Effector CD4-positive, alpha-beta T cell (primary cell): ENCODE measurements at places on chromosomes 2 and 18.

GRCh38 chr2:164952057-164952702 lies 3.1 kb downstream of the SLC38A11 start:
- DNase-seq = no peak

GRCh38 chr2:103986001-103986400 lies 867.9 kb upstream of the POU3F3 start:
- DNase-seq = no peak

- no peak for DNase-seq
These were observed 38.7 kb downstream of the STK39 start for GRCh38 chr2:168208652-168209051.

DNA sequence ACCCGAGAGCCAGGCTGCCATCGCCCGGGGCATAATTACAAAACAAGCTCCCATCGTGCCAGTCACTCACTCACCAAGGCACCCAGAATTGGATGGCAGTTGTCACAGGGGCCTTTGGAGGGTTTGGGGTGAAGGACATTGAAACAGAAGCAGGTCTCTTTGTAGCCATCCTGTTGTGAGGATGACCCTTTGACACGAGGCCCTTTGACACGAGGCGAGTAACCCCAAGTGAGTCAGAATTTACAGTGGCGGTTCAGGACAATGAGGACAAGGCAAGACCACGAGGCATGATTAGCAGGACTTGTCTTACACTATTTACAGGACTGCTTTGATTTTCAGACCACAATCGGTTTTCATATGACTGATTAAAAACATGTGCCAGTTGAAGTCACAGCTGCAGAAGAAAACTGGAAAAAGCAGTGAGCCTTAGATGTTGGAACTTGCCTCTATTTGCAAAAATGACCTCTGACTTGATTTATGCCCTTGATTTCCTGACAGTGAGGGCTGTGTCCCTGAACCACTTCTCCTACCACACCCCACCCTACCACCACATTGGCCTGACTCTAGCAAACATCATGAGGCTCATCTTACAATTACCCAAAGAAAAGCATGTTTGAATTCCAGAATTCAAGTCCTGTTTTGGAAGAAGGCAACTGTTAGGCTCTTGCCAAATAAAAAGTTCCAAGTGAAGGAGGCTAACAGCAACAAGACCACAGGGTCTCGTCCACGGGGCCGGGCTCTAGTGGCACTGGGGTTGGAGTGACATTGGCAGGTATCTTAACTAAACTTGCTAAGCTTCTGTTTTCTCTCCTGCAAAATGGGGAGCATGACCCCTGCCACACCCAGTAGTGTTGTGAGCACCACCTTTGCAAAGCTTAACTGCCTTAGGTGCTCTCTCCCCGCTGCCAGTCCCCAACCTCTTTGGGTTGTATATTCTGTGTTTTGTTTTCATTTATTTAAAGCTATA lies 64.4 kb upstream of the FOSL2 start:
- no peak for DNase-seq

DNA sequence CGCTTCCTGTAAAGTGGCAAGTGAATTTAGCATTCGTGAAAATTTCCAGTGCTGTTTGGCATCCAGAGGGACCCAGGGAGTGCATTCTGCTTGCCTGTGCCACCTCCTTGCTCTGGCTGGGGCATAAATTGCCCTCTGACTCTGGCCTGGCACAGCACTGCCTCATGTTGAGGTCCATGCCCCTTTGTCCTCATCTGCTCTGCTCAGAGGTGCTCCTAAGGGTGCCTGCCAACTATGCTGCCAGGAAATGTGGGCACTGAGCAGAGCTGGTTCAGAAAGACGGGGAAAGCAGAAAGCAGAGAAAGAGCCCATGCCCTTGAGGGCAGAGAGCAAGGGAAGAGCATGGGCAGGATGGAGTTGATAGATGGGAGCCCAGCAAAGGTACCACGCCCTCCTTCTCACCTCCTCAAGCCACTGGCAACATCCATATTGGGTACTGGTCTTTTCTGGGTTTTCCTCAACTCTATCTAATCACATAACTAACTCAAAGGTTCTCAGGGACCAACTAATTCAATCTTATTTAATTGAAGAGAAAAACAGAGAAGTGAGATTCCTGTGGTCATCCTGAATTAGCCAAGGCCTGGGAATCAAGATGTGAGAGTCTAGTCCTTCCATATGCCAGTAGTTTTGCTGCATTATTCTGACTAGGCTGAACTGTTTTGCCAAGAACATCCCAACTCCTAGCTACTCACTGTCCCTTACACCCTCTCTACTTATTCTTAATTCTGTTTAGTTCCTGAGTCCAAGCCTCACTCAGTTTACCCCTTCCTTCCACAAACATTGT lies 441.5 kb upstream of the TNP1 start:
- no peak for DNase-seq

GRCh38 chr18:58324824-58325480 lies 280.9 kb downstream of the NEDD4L start:
- no peak for DNase-seq

- no peak for DNase-seq
These were observed 255.1 kb upstream of the THSD7B start for GRCh38 chr2:136510244-136510643.

DNA sequence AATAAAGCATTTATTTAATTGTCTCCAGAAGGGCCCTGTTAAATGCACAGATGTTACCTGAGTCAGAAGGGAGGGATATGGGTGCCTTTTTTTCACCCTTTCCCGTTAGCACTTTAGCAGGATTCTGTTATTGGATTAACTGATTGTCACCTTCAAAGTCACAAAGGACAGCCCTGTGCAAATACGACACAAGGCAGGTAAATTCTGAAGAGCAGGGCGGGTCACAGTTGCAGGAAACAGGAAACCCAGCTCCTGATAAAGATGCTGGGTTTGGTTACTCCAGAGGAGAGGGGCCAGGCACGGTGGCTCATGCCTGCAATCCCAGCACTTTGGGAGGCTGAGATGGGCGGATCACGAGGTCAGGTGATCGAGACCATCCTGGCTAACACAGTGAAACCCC lies 11.4 kb upstream of the PKDCC start:
- DNase-seq = no peak

DNA sequence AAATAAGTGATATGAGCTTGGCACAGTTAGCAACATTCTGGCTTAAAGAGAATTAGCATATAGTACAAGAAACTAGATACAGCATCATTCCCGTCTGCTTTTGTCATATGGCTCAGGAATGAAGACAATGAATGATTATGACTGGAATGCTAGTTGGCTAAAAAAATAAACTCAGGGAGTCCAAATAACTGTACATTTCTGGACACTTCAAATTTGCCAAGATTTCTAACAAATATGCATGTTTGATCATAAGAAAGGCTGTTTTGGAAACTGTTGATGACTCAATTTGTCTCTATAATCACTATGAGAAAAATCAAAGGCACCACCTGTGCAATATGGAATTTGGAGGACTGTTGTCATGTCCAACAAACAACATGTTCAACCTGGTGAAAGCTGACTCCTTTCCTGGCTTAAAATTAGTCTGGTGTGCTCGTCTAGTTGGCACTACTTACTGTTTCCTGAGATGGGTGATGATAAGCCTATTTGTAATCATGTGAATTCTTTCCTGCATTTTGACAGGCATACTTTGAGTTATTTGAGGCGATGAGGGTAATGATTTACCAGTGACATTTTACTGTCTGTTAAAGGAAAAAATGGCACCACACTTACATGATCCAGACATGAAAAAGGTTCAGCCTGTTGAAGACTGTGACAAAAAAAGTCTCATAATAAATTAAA lies 133.9 kb upstream of the CDH20 start:
- DNase-seq = no peak

DNA sequence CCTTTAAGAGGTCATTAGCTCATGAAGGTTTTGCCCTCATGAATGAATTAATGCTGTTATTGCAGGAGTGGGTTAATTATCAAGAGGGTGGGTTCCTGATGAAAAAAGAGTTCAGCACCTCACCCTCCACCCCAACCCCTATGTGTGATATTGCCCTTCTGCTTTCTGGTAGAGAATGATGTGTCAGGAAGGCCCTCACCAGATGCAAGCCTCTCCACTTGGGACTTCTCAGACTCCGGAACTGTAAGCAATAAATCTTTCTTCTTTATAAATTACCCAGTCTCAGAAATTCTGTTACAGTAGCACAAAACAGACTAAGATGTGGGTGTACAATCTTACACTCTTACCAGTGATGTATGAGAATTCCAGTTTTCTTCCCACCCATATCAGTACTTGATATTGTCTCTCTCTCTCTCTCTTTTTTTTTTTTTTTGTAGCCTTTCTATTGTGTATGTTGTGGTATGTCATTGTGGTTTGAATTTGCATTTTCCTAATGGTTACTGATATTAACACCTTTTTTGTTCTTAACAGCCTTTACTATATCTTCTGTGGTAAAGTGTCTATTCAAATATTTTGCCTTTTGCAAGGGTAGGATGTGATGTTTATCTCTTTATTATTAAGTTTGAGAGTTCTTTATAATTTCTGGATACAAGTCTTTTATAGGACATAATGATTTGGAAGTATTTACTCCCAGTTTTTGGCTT lies 10.4 kb upstream of the MAP2 start:
- no peak for DNase-seq

- DNase-seq = no peak
These were observed 65.4 kb downstream of the MARCHF4 start for GRCh38 chr2:216306868-216307267.

GRCh38 chr2:18932853-18933252 lies 343.5 kb upstream of the NT5C1B start:
- no peak for DNase-seq

DNA sequence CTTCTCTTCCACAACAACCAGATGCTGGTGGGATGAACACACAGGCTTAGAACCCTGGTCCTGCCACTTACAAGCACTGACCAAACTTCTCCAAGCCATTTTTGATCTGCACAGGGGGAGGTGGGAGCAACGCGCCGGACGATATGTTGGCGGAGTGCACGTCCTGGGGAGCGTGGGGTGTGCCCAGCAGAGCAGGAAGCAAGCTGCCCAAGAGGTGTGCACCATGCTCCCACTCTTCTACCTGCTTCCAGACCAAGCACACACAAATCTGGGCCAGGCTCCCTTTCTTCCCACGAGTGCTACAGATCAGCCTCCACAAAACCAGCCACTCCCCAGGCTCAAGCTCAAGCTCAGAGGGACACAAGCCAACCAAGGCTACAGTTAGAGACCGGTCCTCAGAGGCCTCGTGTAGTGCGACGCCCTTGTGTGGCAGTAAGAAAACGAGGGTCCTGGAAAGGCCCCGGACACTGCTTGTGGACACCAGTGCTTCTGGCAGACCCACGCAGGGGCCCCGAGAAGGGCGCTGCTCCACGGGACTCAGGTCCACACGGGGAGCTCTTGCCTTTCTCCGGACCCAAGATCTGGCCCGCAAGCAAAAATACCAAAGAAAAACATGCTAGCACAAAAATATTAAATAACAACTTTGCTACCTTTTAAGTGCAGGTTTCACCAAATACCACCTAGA lies 52.0 kb downstream of the ANO7 start:
- DNase-seq = no peak

GRCh38 chr2:64352292-64352691 lies 101.7 kb upstream of the LGALSL start:
- DNase-seq = no peak

DNA sequence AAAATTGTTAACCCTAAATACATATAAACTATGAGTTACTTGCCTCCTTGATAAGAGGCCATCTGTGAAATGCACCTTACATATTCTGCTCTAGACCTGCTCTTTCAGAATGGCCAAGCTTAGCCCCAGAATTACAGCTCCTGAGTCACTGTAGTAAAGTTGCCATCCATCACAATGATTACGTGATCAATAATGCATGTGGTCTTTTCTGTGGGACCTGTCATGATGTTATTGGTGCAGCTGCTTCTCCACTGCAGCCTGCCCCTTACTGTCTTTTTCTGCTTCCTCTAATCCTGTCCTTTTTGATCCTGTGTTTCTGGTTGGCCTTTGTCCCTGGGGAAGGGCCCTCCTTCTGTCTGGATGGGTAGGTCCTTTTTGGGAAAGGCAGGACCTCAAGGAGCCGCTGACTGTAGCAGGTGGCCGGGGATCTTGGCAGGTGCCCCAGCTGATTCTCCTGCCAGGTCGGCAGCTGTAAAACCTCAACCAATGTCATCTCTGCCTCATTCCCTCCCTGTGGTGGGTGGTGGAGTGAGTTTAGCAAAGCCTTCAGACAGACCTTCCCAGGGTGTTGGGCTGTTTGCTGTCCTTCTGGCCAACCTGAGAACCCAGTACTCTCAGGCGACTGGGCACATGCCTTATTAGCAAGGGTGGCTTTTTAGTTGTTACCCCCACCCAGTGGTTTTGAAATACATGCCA lies 126.2 kb upstream of the EML6 start:
- no peak for DNase-seq

GRCh38 chr2:100437751-100438150 lies 20.3 kb upstream of the CHST10 start:
- no peak for DNase-seq

DNA sequence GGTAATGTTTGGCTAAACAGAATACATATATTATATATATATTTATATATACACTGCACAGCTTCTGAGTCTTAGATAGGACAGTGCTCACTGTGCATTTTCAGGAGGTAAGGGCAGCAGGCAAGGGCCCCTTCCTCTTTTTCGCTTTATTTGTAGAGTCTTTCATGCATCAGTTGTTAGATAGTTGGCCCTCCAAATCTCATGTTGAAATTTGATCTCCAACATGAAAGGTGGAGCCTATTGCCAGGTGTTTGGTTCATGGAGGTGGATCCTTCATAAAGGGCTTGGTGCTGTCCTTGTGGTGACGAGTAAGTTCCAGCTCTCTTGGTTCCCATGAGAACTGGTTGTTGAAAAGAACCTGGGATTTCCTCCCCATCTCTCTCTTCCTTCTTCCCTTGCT lies 48.1 kb downstream of the TSN start:
- no peak for DNase-seq

GRCh38 chr18:58768293-58768974 lies 96.2 kb upstream of the ZNF532 start:
- DNase-seq = peak; percentile 55

- DNase-seq = no peak
These were observed 60.7 kb upstream of the AQP4 start for GRCh38 chr18:26926066-26926675.

DNA sequence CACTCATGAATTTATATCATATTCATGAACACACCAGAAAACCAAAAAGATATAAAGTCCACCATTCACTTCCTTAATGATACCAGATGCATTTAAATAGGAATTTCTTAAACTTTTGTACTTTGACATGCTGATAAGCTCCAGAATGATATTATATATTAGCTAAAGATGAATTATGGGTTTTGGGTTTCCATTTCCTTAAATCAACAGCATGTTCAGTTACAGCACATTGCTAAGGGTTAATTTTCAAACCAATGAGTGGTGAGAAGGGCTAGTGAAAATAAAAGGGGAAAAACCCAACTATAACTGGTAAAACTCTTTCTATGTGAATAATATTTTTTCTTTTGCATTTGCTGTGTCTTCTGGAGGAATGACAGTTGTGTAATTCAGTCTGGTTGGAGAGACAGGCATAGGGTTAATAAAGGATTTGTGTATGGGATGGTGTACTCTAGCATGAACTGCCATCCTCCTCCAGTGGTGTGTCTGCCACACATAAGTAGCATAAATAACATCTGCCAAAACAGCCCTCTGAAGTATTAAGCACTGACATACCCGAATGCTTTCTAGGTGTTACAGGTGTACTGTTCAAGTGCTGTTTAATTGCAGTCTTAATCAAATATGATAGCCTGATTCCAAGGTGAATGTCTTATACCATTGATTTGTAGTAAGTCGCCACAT lies 19.3 kb upstream of the CPS1 start:
- DNase-seq = no peak

GRCh38 chr18:13390711-13391110 lies 172.2 kb downstream of the LDLRAD4 start:
- no peak for DNase-seq

GRCh38 chr2:156242874-156243273 lies 89.6 kb downstream of the NR4A2 start:
- DNase-seq = no peak

- DNase-seq = no peak
These were observed at the start of gene LRRFIP1 for GRCh38 chr2:237627441-237628246. Gene LRRFIP1 (plus strand): TSS chr2:237627587. CDS start chr2:237627645, 58 bp downstream.
